Activated CD4-positive, alpha-beta memory T cell treated with anti-CD3 and anti-CD28 coated beads for 36 hours (primary cell): ENCODE measurements at places on chromosomes 4 and X. TPM values are rescaled to one million over a fixed set of nuclear protein-coding genes. Genes with fewer than 3 reads are reported as not detected.

Gene FRAS1
- not detected for total RNA-seq

Gene DCAF12L2
- total RNA-seq: not detected

DNA sequence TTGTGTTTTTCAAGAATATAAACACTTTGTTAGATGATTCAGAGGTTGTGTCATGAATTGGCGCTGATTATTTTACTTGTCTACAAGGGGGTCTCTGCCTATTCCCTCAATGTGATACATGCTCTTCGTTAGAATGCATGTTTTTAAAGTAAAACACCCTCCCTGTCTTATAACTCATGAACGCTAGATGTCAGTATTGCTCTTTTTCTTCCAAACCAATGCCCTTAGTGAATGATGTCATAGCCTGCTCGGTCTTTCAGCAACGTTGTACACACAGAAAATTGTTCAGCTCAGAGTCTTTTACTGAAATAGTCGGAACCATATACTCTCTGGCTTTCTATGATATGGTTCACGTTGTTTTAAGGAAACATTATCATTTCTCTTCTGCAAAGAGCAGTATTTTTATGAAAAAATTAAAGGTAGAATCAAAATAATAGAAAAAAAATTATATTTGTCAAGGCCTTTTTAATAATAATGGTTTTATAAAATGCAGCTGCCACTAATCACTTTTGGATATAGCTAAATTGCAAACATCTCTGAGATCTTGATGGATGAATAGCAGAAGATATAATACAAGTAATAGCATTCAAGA lies 292.9 kb downstream of the TLL1 start:
- no peak overlapping the region for H3K27ac ChIP-seq
- no peak for DNase-seq
- no peak overlapping the region for H3K4me3 ChIP-seq
- no peaks in the 10 kb centered on the region for H3K27me3 ChIP-seq

GRCh38 chrX:38175139-38175538 lies 45.5 kb downstream of the SRPX start:
- no peak overlapping the region for H3K27ac ChIP-seq
- no peaks in the 10 kb centered on the region for H3K36me3 ChIP-seq
- H3K27me3 ChIP-seq: no peaks in the 10 kb centered on the region
- H3K4me3 ChIP-seq: no peak overlapping the region

DNA sequence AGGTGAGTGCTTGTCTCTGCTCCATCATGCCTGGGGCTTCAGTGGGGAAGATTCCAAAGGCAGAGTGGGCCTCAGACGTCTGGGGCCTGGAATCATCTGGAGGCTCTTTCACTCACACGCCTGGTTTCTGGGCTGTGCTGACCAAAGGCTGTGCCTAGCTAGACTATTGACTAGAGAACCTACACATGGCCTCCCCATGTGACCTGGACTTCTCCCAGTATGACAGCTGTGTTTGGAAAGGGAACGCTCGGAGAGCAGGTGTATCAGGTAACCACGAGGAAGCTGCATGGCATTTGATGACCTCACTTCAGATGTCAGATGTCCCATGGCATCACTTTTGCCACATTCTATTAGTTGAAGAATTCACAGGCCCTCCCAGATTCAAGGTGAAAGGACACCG lies 51.0 kb downstream of the ADGRL3 start:
- H3K27me3 ChIP-seq: no peaks in the 10 kb centered on the region
- H3K27ac ChIP-seq: no peak overlapping the region
- H3K4me3 ChIP-seq: no peak overlapping the region
- no peaks in the 10 kb centered on the region for H3K4me1 ChIP-seq
- no peaks in the 10 kb centered on the region for H3K36me3 ChIP-seq

DNA sequence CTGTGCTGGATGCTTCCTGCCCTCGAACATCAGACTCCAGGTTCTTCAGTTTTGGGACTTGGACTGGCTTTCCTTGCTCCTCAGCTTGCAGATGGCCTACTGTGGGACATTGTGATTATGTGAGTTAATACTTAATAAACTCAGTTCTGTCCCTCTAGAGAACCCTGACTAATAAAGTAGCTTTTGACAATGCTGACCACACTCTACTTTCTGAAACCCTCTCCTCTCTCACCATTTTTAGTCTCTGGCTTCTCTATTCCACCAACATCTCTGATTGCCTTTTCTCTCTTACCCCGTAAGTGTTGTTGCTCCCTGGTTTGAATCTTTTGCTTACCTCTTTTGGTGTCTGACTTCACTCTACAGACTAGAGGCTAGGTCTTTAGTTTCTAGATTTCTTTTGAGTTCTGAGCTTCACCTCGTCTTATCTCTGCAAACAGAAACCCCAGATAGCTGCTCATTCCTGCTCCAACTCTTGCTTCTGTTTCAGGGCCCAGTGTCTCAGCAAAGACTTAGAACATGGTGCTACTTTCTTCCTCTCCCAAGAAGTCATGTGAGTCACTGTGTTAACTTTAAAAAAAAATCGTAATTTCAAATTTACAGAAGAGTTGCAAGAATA lies 11.4 kb downstream of the TMSB4X start:
- no peak for DNase-seq
- no peaks in the 10 kb centered on the region for H3K36me3 ChIP-seq
- no peaks in the 10 kb centered on the region for H3K27me3 ChIP-seq
- H3K27ac ChIP-seq: peak overlapping the region; percentile 94
- peaks cover 74% of the 10 kb centered on the region for H3K4me1 ChIP-seq

GRCh38 chr4:128068918-128069317 lies 7.8 kb downstream of the LARP1B start:
- no peak overlapping the region for H3K27ac ChIP-seq
- no peaks in the 10 kb centered on the region for H3K36me3 ChIP-seq
- peak; percentile 23 for DNase-seq
- no peak overlapping the region for H3K4me3 ChIP-seq

- no peak overlapping the region for H3K27ac ChIP-seq
- H3K36me3 ChIP-seq: no peaks in the 10 kb centered on the region
- H3K4me1 ChIP-seq: no peaks in the 10 kb centered on the region
- no peak overlapping the region for H3K4me3 ChIP-seq
These were observed 7.6 kb upstream of the UNC5C start for GRCh38 chr4:95556207-95556859.

DNA sequence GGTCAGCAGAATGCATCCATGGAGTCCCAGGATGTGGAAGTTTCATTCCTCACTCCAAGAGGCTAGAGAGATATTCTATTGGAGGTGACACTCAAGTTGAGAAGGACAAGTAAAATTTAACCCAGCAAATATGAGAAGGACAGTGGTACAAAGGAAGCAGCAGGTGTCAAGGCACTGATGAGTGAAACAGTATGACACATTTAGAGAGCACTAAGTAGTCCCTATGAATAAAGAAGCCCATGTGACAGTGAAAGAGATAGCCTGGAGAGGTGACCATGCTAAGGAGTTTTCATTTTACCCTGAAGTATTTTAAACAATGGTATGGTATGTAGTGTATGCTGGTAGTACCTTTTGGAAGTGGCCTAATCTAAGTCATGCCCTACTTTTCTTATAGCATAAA lies 9.2 kb downstream of the BMX start:
- no peaks in the 10 kb centered on the region for H3K4me1 ChIP-seq
- no peak overlapping the region for H3K4me3 ChIP-seq
- H3K36me3 ChIP-seq: no peaks in the 10 kb centered on the region
- H3K27me3 ChIP-seq: no peaks in the 10 kb centered on the region
- no peak for DNase-seq
